ENCODE measurements at places on chromosomes 11 and 22. TPM values are rescaled to one million over a fixed set of nuclear protein-coding genes. Genes with fewer than 3 reads are reported as not detected.

GRCh38 chr11:11021563-11021962 lies 163.7 kb upstream of the ZBED5 start:
- no peaks in the 10 kb centered on the region for H3K4me1 ChIP-seq
- no peak for DNase-seq
- no peaks in the 10 kb centered on the region for H3K27me3 ChIP-seq
- no peak overlapping the region for H3K4me3 ChIP-seq
- H3K36me3 ChIP-seq, result no peaks in the 10 kb centered on the region

DNA sequence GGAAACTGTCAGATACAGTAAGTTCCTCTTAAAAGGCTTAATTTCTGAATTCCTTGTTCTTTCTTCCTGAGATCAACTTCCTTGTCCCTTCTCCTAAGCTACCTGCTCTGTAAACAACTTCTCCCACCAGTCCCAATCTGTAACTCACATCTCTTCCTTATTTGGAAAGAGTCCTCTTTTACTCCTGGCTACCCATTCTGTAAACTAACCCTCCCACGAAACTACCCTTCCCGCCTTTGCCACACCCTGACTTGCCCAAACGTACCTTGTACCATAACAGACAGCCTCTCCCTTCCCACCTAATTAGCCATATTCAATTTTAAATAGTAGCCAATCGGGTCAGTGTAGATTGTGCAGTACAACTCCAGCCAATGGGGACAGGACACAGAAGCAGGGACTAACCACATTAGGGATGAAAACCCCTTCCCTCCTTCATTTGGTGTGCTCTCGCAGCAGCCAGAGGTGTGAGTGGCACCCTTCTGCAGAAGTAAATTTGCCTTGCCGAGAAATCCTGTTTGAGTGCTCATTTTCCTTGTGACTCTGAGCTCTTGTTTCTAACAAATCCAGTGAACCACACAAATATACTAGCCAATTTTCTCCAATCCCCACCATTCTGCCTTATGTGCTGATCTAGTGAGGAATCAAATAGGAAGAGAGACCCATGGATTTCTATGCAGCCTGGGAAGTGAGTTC lies 49.5 kb downstream of the ZNF280B start:
- H3K4me3 ChIP-seq, result no peak overlapping the region
- peaks cover 35% of the 10 kb centered on the region for H3K27me3 ChIP-seq
- H3K4me1 ChIP-seq, result no peaks in the 10 kb centered on the region
- H3K36me3 ChIP-seq, result peaks cover 11% of the 10 kb centered on the region

GRCh38 chr11:67500831-67501715 lies 4.1 kb downstream of the PITPNM1 start:
- peaks cover 17% of the 10 kb centered on the region for H3K36me3 ChIP-seq
- H3K4me3 ChIP-seq, result no peak overlapping the region
- H3K27me3 ChIP-seq, result no peaks in the 10 kb centered on the region
- peaks cover 29% of the 10 kb centered on the region for H3K4me1 ChIP-seq

- H3K4me1 ChIP-seq, result peaks cover 2% of the 10 kb centered on the region
- H3K27ac ChIP-seq, result no peak overlapping the region
- H3K27me3 ChIP-seq, result no peaks in the 10 kb centered on the region
- no peaks in the 10 kb centered on the region for H3K36me3 ChIP-seq
- H3K4me3 ChIP-seq, result no peak overlapping the region
These were observed 55.8 kb downstream of the SC5D start for GRCh38 chr11:121348220-121348875.

DNA sequence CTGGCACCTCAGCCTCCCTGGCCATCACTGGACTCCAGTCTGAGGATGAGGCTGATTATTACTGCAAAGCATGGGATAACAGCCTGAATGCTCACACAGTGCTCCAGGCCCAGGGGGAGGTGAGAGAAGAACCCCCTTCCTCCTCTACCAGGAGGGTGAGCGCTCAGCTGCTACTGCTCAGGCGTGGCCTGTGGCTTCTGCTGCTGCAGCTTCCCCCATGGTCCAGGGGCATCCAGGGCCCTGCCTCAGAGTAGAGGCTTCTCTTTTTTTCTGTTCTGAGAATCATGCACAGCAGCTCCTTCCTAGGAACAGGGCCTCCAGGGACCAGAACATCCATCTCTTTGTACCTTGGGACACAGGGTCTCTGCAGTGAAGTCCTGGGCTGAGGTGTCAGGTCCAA lies 83.1 kb downstream of the VPREB1 start:
- H3K4me3 ChIP-seq, result no peak overlapping the region
- no peaks in the 10 kb centered on the region for H3K36me3 ChIP-seq
- DNase-seq, result no peak
- H3K4me1 ChIP-seq, result peaks cover 4% of the 10 kb centered on the region

GRCh38 chr22:33070600-33070999 lies 12.4 kb upstream of the SYN3 start:
- H3K27me3 ChIP-seq, result peaks cover 17% of the 10 kb centered on the region
- DNase-seq, result no peak
- no peak overlapping the region for H3K4me3 ChIP-seq
- no peaks in the 10 kb centered on the region for H3K36me3 ChIP-seq
- no peak overlapping the region for H3K27ac ChIP-seq
- H3K4me1 ChIP-seq, result no peaks in the 10 kb centered on the region

DNA sequence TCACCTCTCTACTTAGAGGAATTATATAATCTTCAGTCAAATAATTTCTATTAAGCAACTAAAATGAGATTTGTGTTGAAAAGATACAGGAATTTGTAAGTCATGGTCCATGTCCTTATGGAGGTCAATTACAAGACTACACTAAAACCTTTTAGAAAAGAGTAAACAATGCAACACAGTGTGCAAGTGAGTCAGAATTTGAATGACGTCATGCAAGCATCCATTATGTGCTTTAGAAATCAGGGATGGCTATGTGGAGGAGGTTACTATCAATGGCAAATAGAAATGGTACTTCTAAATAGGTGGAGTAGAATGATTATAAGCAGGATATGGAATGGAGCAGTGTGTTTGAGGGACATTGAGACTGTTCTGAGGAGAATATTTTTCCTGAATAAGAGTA lies 16.6 kb downstream of the OR10D3 start:
- peaks cover 8% of the 10 kb centered on the region for H3K27me3 ChIP-seq
- H3K36me3 ChIP-seq, result no peaks in the 10 kb centered on the region
- H3K4me3 ChIP-seq, result no peak overlapping the region
- no peak for DNase-seq

GRCh38 chr11:99020352-99021225 lies at the start of gene CNTN5:
TSS of gene CNTN5 (plus strand) at chr11:99020949.
- H3K36me3 ChIP-seq, result no peaks in the 10 kb centered on the region
- no peak within 1 kb of the TSS for H3K27ac ChIP-seq
- peaks cover 7% of the 10 kb centered on the region for H3K4me1 ChIP-seq
- peak within 1 kb of the TSS; percentile 63 for H3K4me3 ChIP-seq
- DNase-seq, result peak; percentile 21

GRCh38 chr11:120547811-120548681 lies 36.5 kb downstream of the GRIK4 start:
- H3K4me1 ChIP-seq, result no peaks in the 10 kb centered on the region
- no peak for DNase-seq
- no peak overlapping the region for H3K27ac ChIP-seq
- H3K4me3 ChIP-seq, result no peak overlapping the region

DNA sequence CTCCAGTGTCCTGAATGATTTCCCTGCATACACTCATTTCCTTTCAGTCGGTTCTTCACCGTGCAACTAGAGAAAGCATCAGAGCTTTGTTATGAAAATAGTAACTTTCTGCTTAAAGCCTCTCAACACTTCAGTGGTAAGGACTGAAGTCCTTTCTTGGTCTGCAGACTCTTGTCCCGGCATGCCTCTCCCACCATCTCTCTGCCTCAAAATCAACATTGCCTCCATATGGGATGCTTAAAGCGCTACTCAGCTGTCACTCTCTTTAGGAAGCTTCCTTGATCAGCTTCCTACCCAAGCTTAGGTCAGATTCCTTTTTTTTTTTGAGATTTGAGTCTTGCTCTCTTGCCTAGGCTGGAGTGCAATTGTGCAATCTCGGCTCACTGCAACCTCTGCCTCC lies 36.7 kb downstream of the APLP2 start:
- H3K4me3 ChIP-seq, result no peak overlapping the region
- no peak for DNase-seq
- no peaks in the 10 kb centered on the region for H3K27me3 ChIP-seq
- no peaks in the 10 kb centered on the region for H3K4me1 ChIP-seq
- peaks cover 19% of the 10 kb centered on the region for H3K36me3 ChIP-seq
- no peak overlapping the region for H3K27ac ChIP-seq

- no peak for DNase-seq
- no peak overlapping the region for H3K4me3 ChIP-seq
- no peaks in the 10 kb centered on the region for H3K36me3 ChIP-seq
- H3K27me3 ChIP-seq, result peaks cover 15% of the 10 kb centered on the region
- no peaks in the 10 kb centered on the region for H3K4me1 ChIP-seq
- H3K27ac ChIP-seq, result no peak overlapping the region
These were observed 116.9 kb upstream of the PAX6 start for GRCh38 chr11:31927982-31928381.

DNA sequence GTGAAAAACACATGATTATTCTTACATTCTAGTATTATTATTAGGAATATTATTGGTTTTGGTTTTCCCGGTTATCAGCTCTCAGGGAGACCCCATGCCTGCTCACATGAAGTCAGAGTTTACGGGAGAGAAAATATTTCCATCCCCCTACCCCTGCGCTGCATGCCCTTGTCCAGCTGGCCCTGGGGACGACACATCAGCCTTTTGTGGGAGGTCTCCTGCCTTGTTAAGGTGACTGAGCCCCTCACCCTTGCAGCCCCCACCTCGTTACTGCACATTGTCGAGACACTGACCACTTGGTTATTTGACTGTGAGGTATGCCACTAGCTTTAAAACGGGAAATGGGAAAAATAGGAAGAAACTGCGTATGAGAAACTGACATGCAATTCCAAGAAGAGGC lies 63.0 kb downstream of the PARVG start:
- peaks cover 9% of the 10 kb centered on the region for H3K27me3 ChIP-seq
- H3K27ac ChIP-seq, result no peak overlapping the region
- H3K36me3 ChIP-seq, result no peaks in the 10 kb centered on the region
- H3K4me1 ChIP-seq, result no peaks in the 10 kb centered on the region
- no peak for DNase-seq
- H3K4me3 ChIP-seq, result no peak overlapping the region

GRCh38 chr11:112785719-112786118 lies 175.5 kb upstream of the NCAM1 start:
- DNase-seq, result no peak
- no peaks in the 10 kb centered on the region for H3K27me3 ChIP-seq
- H3K36me3 ChIP-seq, result no peaks in the 10 kb centered on the region
- no peak overlapping the region for H3K27ac ChIP-seq
- H3K4me1 ChIP-seq, result no peaks in the 10 kb centered on the region

MMP7 gene
- not detected for total RNA-seq

MFNG gene
- 193 TPM for total RNA-seq

All from activated naive CD8-positive, alpha-beta T cell treated with anti-CD3 and anti-CD28 coated beads for 36 hours (primary cell).